Activated CD8-positive, alpha-beta T cell treated with anti-CD3 and anti-CD28 coated beads, Interleukin-2, amount 10 ng/mL, durations not matched to agents 7 days and 5 days (primary cell): ENCODE measurements at places on chromosomes 13 and 19.
A peak's percentile ranks its signal among the peaks of the same experiment; 100 is the strongest.

GRCh38 chr19:36420961-36421748 lies 2.7 kb upstream of the ZFP82 start:
- DNase-seq = no peak

- peak; percentile 75 for DNase-seq
Measured at GRCh38 chr19:18119717-18120105, 22.1 kb downstream of the MAST3 start.

GRCh38 chr13:27375686-27376326 lies 48.6 kb upstream of the GTF3A start:
- DNase-seq = peak; percentile 61

- no peak for DNase-seq
Measured at GRCh38 chr19:43552616-43553015, 19.6 kb downstream of the ZNF575 start.

DNA sequence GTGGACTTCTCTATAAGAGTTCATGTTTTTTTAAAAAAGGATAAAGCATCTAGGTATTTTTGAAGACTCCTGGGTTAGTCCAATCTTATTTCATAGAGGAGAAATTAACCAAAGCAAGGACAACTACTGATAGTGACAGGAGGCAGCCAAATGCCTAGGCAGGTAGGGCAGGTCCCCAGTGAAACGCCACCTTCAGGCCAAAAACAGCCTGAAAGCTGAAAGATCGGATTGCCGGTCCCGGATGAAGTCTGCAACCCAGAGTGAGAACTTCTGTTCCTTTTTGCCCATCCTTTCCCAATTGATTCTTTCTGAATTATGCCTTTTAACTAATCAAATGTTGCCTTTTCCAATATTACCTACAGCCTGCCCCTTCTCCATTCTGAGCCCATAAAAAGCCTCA lies 6.1 kb upstream of the GGACT start:
- DNase-seq = no peak

GRCh38 chr19:40688309-40688708 lies 2.1 kb downstream of the NUMBL start:
- no peak for DNase-seq
